GM06990 (cell line): ENCODE measurements at places on chromosomes 1 and 21.

DNA sequence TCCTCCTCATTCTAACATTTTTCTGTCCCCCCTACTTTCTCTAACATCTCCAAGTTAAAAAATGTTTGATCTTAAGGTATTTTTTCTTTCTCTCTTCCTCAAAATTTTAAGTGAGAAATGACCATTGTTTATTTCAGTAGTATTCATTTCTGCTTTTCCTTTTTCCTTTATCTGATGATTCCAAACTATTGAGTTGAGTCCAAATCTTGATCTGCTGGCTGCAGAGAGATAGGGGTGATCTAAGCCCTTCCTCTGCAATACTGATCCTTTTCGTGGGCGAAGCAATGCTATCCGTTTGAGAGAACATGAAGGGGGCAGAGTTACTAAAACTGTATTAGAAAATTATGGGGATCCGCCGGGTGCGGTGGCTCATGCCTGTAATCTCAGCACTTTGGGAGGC is 516 bp upstream of the NMNAT2 start:
- no peak for DNase-seq

GRCh38 chr1:210541680-210542358 is 213.1 kb downstream of the HHAT start:
- DNase-seq: no peak

- no peak for DNase-seq
Observed at GRCh38 chr1:207890136-207890738, 20.7 kb downstream of the CD34 start.

- no peak for DNase-seq
Observed at GRCh38 chr1:47894410-47895278, 102.5 kb downstream of the TRABD2B start.

GRCh38 chr1:76070538-76070937 is 4.0 kb upstream of the ST6GALNAC3 start:
- no peak for DNase-seq

- no peak for DNase-seq
Observed at GRCh38 chr1:90970208-90970607, 51.6 kb downstream of the ZNF644 start.

- no peak for DNase-seq
Observed at GRCh38 chr1:43509007-43509739, 21.5 kb upstream of the PTPRF start.

- no peak for DNase-seq
Observed at GRCh38 chr1:44220001-44220751, 6.9 kb downstream of the DMAP1 start.

DNA sequence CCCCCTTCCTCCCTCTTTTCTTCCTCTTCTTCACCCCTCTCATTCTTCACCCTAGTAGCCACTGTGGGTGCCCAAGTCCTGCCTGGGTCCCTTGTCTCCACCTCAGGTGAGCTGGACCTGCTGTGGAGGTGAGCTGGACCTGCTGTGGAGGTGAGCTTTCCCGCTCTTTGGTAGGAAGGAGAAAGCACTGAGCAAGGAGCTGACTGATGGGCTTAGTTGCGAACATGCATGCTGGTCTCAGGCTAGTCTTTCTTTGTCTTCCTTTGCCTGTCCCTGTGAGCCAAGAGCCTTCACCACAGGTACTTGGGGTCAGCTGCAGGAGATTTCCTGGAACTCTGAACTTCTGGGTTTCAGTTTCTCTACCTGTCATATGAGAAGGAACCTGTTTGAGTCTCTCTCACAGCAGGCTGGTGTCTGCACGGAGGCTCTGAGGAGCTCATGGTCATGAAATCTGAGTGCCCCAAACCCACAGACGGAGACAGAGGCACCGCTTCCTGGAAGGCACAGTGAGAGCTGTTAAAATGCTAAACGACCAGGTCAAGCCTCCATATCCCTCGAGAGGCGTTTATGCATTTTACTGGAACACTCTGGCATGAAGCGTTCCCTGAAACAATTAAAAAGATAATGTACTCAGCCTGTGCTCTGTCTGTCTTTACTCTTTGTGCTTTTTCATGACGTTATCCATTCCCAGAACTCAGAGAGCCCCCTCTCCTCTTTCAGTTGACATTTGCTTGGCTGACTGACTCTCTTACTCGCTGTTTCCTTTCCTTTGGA is 69.5 kb downstream of the RHOU start:
- no peak for DNase-seq

DNA sequence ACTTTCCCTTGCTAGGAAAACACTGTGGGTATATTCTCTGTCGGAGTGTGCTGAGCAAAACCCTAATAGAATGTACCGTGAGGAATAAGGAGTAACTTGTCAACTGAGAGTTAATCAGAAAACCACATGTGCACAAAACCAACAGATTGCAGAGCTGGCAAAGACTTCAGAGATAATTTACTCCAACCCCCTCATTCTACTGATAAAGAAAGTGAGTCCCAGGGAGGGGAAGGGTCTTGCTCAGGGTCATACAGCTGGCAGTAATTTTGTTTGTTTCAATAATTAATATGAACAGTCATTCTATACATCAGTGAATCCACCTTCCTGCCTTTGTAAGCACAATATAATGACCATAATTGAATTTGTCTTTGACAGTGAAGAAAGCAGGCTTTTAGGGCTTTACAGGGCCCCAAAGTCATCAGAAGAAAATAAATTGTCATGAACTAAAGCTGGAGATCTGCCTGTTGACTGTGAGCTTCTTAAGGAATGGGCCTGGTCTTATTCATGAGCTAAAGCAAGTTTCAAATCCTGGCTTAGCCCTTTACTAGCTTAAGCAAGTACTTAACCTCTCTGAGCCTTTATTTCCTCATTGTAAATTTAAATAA is 67.2 kb upstream of the HOOK1 start:
- no peak for DNase-seq
